ENCODE measurements at places on chromosomes 4 and X. TPM values are rescaled to one million over a fixed set of nuclear protein-coding genes. Genes with fewer than 3 reads are reported as not detected.

HSFX3 gene
- total RNA-seq = not detected

ADH1A gene
- 1.3 TPM for total RNA-seq

GUCY1B1 gene
- 8.0 TPM for total RNA-seq

GAGE1 gene
- not detected for total RNA-seq

PLP1 gene
- 33.0 TPM for total RNA-seq

HNRNPH2 gene
- total RNA-seq = 59.4 TPM
